ENCODE measurements at places on chromosomes 6 and 20.

- DNase-seq: no peak
Observed at GRCh38 chr6:36337814-36338213, 1.1 kb upstream of the BNIP5 start.

DNA sequence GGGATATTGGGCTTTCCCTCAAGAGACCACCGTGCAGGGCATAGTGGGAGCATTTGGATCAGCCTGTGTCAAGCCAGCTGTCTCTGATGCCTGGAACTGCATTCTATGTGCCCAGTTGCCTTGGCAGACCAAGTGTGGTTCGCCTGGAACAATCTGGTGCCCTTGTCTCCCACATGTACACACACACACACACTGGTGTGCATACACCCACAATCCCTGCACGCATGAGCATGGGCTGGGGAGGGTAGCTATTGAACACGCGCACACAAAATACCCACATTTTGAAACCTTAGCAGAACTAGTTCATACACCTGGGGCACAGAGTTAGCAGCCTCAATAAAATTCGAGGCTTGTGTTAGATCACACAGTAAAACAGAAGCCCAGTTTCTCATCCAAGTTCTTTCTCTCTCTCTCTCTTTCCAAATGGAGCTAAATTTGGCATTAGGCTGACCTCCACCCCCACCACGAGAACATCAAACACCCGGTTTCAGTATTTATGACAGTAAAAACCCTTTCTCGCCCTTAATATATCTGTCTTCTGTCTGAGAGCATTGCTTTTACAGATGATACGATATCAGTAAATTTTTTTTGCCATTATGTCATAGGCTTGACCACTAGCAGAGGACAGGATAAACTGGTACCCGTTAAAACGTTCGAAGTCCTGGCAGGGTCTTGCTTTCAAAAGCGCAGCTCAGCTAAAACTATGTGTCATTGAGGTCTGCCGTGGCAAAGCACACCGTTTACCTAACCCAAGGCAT lies 18.2 kb upstream of the NFATC2 start:
- no peak for DNase-seq

DNA sequence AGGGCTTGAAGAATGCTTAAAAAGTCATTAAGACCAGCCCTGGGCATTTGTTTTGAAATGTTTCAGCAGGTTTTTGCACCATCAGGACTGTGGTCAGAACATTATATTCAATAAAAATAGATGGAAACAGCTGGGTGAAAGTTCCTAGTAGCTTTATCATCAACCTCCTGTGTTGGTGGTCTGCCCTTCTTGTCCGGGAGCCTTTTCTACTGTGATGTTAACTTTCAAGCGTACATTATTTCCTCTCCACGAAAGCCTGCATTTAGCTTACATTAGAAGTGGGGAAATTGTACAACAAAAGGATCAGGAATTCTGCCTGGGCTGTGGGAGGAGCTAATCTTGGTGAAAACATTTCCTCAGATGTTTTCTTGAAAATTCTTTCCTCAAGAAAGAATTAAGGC lies 71.1 kb downstream of the LAMA4 start:
- DNase-seq: no peak

DNA sequence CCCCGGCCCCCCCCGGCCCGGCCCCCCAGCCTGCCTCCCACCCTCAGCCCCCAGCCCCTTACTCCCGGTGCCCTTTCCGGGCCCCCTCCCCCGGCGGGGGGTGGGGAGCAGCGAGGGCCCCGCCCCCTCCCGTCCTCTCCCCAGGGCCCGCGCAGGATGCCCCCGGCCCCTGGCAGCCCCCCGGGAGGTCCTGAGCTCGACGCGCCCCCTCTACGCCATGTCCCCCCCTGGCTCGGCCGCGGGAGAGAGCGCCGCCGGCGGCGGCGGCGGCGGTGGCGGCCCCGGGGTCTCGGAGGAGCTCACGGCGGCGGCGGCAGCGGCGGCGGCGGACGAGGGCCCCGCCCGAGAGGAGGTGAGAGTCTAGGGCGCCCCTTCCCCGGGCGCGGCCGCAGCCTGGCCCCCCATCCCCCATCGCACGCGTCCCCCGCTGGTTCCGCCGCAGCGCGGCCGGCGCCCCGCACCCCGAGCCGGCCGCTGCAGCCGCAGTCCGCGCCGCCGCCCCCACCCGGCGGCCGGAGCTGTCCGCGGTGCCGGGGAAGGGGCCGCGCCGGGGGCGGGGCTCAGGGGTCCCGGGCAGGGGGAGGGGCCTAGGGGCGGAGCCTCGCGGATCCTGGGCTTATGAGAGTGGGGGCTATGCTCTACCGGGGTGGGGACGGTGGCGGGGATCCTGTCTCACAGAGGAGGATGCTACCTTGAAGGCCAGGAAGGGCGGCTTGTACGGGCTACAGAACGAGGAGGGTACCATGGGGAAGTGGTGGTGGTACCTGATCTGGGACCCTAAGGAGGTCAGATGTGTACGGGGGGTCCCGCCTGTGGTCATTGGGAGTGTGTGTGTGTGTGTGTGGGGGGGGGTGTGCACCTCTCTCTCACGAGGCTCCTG lies 516 bp downstream of the TMEM151B start:
- no peak for DNase-seq

- no peak for DNase-seq
Observed at GRCh38 chr20:21517566-21518277, 3.9 kb upstream of the NKX2-2 start.

DNA sequence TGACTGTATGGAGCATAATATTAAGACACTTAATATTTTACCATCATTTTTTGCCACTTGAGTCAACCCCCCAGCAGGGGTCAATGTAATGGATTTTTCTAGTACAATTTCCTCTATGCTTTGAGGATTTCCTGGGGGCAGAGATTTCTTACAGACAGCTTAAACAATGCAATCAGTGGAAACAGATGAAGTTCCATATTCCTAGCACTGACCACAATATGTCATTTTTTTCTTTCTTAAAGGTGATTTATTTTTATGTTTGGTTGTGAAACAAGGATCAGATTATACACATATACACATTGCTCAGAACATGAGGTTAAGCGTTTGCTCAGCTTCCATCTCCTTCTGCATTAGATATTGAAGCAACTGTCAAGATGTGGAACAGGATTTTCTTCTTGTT lies 82.0 kb upstream of the ID4 start:
- no peak for DNase-seq

DNA sequence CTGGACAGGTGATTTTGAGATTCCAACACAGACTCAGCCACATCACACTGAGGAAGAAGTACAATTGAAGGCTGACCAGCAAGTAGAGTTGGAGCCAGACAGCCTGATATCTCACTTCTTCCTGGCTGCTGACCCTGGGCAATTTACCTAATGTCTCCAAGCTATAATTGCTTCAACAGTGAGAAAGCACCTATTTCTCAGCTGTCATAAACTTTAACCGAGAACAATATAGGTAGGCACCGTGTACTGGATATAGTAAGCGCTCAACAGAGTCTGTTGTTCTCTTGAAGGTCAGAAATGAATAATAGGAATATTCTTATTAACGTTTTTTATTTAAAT lies 28.3 kb downstream of the STX7 start:
- no peak for DNase-seq

- no peak for DNase-seq
Observed at GRCh38 chr6:134341999-134342567, 24.2 kb upstream of the SGK1 start.
